ENCODE measurements at places on chromosomes 7 and 10.

- DNase-seq, result no peak
Observed at GRCh38 chr7:34135924-34136323, 230.6 kb downstream of the BMPER start.

DNA sequence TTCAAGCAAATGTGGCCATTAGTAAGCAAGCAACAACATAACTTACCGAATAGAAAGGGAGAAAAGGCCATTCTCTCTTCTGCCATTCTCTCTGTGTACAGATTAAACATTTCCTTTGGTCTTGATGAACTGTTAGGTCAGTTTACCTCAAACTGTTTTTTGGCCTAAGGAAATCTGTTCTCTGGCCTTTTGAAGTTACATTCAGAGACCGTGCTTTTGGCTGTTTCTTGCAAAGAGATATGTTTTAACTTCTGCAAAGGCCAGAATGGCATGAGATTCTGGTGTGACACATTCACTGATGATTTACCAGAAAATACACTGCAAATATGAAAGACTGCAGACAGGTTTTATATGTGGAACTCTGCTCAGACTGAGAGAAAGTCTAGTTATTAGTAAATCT, 22.2 kb downstream of the AHR start:
- no peak for DNase-seq

- no peak for DNase-seq
Observed at GRCh38 chr10:7583626-7584025, 83.1 kb downstream of the ITIH5 start.

DNA sequence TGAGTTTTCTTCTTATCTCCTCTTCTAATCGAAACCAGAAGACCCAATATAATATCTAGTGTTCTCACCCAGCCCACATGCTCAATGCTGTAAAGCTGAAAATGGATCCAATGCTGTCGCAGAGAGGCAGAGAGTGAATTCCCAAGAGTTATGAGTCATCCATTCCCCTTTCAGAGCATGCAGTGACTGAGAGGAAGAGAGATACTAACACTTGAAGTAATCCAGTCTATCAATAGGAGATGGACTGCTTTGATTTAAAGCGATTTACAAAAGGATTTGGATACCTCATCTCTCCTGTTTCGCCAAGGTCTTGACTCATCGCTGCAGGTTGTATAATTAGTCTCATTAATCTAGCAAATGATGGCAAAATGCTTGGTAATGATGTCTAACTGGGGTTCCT, 41.5 kb upstream of the PRKCQ start:
- DNase-seq, result no peak

DNA sequence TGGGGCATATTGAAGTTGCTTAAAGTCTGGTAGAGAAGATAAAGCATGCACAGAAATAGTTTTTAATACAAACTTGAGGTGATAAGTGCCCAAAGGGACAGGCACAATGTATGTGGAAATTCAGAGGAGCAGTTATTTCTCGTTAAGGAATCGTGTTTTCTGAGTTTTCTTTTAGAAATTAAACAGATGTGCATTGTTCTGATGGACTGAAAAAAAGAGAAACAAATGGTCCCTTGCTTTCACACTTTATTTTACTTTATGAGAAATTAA, 45.6 kb downstream of the CNNM2 start:
- DNase-seq, result no peak

DNA sequence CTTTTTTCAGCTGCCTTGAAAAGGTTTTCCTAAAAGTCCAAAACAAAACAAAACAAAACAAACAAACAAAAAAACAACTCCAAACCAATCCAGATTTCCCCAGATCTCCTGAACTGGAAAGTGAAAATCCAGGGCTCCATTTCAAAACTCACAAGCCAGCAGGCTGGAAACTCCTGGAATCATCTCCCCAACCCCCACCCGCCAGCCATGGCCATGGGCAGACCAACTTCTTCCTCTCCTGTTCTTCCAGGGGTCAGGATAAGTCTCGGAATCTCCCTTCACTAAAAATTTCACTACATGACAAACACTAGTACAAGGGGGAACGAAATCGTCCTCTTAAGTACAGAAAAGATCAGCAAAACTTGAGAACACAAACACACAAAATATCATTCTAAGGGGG, 40.4 kb downstream of the GNA12 start:
- no peak for DNase-seq

DNA sequence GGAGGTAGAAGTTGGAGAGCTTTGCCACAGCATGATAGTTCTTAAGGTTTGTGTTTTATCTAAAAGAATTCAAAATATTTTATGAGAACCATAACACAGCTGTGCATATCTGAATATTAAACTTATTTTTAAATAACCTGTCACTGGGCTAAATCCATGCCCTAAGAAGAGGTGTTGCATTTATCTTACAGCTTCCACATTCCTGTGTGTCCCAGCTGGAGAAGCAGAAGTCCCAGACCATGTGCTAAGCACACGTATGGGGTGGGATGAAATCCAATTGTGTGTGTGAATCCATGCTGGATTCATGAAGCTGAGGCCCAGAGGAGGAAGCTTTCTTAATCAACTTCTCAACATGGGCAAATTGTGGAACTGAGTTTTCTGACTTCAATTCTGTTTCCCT, 121.5 kb downstream of the PKD1L1 start:
- DNase-seq, result no peak

DNA sequence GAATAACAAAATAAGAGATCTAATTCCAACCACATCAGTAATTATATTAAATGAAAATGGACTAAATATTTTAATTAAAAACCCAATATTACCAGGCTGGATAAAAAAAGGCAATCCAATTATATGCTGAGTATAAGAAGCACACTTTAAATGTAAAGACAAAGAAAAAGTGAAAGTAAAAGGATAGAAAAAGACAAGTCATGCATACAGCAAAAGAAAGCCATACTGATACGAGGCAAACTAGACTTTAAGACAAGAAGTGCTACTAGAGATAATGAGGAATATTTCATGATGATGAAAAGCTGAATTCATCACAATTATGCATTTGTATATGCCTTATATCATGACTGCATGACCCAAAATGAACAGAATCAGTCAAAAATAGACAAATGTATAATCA, 628.6 kb downstream of the PHTF2 start:
- DNase-seq, result no peak

DNA sequence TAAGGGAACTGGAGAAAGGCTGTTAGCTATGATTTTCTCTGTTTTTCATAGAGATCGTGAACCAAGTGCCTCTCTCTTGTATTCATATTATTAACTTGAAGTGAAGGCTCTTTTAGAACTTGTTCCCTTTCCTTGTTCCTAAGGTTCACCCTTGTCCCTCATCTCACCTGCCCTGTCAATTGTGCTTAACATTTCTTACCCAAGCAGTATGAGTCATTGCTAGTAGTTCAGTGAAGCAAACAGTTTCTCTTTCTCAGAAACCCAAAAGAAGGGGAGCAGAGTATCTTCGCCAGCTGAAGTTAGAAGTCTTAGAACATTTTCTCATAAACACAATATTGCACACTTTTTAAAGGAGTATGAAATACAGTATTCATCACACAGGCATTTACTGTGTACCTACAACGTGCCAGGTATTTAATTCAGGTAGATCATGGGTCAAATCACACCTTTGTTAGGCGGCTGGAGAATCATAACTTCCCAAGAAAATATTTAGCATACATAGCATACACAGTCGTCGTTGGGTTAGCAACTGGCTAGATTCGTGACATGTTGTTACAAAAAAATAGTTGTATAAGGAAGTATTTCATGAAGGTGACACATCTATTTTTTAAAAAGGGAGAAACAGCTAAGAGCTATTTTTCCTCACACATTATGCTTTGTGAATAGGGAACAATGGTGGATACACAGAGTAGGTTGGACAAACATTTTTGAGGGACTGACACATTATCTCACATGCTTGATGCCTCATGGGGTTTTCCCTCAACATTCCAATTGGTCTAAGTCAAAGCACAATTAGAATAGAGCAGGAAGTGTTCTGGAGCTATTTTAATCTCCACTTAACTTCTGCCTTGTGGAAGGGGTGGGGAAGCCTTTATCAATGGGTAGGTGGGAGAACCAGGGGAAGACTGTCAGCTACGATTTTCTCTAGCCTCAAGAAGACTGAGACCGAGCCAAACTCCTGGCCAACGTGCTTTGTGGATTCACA, 13.2 kb downstream of the HDAC9 start:
- peak; percentile 95 for DNase-seq

DNA sequence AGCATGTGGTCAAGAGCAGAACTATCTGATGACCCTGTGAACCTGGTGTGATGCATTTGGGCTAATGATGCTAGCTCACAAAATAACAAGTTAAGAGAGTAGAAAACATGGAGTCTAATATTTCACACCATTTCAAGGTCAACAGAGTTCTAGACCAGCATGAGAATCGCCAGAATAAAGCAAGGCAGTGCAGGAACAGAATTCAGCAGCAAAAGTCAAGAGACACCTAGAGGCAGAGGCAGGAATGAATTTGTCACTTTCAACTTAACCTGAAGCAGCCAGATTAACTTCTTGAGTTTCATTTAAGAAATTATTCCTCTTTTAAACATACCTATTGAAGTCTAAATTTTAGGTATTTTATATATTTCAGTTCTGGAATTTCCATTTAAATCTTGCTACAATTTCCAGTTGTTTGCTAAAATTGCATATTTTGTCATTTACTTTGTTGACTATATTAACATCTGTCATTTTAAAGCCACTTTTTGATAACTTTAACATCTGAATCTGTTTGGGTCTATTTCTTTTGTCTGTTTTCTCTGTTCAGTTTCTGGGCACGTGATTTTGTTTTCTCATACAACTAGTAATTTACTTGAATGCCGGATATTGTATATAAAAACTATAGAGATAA, 44.2 kb upstream of the PRSS58 start:
- DNase-seq, result peak; percentile 12

DNA sequence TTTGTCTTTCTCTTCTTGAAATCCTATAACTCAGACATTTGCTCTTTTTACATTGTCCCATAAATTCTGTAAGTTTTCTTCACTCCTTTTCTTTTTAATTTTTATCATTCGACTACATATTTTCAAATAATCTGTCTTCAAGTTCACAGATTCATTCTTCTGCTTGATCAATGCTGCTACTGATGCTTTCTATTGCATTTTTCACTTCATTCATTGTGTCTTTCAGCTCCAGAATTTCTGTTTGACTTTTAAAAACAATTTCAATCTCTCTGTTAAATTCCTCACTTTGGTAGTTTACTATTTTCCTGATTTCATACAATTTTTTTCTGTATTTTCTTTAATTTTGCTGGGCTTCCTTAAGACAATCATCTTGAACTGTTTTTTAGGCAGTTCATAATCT, 230.4 kb downstream of the HPSE2 start:
- no peak for DNase-seq

- DNase-seq, result no peak
Observed at GRCh38 chr7:14836006-14836405, 66.5 kb downstream of the DGKB start.

- peak; percentile 82 for DNase-seq
Observed at GRCh38 chr10:60282771-60283353, 106.8 kb downstream of the ANK3 start.

DNA sequence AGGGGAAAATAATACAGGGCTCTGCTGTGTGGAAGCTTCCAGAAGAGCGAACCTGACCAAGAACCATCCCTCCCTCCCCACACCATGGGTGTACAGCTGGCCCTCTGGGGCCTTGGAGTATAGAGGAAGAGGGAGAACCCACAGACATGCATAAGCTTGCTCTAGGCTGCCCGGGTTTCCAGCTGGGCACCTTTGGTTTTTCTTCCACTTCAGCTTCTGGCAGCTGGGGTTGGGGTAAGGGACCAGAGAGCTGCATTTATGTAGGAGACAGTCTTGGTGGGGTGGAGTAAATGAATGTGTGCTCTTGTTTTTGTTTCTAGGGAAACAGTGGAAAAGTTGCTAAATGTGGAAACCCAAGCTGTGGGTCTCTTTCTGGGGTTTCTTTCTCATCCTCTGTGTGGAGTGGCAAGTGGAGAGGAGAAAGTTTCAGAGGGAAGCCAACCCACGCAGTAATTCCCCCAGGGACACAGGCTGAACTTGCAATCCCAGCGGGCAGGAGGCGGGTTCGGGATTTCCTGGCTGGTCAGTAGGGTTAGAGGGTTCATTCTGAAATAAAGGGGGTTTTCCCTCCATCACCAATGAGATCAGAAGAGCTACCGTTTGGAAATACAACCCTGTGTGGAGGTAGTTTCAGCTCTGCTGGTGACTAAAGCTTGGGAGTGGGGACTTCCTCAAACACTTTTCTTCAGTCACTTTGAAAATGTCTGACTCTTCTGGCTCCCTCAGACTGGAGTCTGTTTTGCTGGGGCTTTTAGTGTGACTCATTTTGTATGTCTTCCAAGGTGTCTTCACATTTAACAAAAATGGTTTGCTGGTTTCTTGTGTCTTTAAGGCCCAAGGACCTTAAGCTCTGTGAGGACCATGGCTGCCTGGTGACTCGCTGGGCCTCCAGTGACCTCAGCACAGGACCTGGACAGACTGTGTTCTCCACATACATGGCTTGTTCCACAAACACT, 22.2 kb upstream of the SRGN start:
- DNase-seq, result peak; percentile 43

- peak; percentile 98 for DNase-seq
Observed at GRCh38 chr10:5813341-5814109, at the start of gene GDI2. Gene GDI2 (minus strand): TSS chr10:5813434. CDS start chr10:5813258, 176 bp downstream.

- DNase-seq, result no peak
Observed at GRCh38 chr7:135862586-135863340, 114.2 kb upstream of the FAM180A start.

- DNase-seq, result peak; percentile 67
Observed at GRCh38 chr10:103111031-103111917, 81.8 kb downstream of the NT5C2 start.

- DNase-seq, result no peak
Observed at GRCh38 chr7:139494835-139495579, 11.5 kb upstream of the KLRG2 start.

DNA sequence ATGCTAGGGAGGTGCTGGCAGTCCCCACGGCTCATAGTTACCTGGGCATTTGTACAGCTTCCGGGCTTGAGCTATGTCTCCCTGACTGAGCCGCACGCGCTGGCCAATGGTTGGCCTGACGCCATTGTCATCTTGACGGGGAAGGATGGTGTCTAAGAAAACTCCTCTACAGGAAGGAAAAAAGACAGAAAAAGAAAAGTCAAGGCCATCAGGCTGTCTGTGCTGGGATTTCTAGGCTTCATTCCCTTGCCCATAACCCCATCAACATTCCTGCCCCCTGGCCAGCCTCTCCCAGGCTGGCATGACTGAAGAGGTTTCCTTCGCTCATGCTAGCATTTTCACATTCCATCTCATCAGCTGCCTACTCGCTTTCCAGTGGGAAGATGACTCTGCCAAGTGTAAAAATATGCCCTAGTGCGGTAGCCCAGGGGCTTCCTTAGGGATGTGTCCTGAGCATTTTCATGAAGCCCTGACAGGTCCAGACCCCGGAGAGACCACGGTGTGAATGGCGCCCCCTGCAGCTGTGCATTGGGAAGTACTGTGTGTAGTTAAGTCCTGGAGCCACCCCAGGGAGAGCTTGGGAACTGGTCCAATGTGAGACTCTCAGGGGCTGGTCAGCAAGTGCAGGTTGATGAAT, 54.5 kb upstream of the OPALIN start:
- no peak for DNase-seq

- DNase-seq, result no peak
Observed at GRCh38 chr7:94069162-94069739, 65.1 kb upstream of the BET1 start.

All from astrocyte of the spinal cord (primary cell).